ENCODE measurements at places on chromosomes 16 and 17.

DNA sequence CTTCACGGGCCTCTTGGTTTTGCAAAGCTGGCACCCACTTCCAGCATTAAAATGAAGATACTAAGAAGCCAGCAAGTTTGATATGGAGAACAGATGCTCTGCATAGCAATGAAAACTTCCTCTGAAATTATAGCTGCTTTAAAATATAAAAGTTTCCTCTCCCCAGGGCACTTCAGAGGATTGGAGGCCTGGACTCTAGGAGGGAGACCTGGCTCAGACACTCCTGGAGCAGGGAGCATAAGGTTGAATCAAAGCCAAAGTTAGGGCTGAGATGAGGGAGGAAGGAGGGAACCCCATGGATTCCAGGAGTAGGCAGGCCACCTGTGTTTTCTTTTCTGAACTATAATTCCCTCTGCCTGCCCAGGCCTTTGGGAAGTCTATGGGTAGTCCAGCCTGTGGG is 176.0 kb upstream of the RPL38 start:
- DNase-seq = no peak

DNA sequence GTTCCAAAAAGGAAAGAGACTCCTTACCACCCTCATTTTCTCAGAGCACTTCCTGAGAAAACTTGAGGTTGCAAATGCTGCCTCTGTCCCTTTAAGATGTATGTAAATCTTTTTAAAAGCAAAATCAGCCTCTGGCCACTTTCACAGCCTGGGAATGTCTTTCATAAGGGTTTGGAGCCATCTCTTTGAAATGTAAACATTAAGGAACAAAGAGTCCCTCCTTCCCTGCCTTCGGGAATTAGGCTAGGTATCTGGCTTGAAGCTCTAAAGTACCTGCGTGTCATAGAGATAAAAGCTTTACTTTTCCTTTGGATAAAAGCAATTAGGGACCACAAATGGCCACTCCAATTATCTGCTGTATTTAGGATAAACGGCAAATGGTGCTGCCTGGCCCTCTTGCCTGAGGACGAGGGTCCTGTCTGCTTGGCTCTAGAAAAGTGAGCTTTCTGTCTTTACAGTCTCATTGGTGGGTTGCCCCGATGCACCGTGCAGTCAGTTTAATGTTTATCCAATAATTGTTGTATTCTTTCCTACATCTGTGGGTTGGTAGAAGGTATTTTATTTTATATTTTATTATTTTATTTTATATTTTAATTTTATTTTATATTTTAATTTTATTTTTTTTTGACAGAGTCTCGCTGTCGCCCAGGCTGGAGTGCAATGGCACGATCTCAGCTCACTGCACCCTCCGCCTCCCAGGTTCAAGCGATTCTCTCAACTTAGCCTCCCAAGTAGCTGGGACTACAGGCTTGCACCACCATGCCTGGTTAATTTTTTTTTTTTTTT is 23.9 kb downstream of the NLRC3 start:
- DNase-seq = no peak

DNA sequence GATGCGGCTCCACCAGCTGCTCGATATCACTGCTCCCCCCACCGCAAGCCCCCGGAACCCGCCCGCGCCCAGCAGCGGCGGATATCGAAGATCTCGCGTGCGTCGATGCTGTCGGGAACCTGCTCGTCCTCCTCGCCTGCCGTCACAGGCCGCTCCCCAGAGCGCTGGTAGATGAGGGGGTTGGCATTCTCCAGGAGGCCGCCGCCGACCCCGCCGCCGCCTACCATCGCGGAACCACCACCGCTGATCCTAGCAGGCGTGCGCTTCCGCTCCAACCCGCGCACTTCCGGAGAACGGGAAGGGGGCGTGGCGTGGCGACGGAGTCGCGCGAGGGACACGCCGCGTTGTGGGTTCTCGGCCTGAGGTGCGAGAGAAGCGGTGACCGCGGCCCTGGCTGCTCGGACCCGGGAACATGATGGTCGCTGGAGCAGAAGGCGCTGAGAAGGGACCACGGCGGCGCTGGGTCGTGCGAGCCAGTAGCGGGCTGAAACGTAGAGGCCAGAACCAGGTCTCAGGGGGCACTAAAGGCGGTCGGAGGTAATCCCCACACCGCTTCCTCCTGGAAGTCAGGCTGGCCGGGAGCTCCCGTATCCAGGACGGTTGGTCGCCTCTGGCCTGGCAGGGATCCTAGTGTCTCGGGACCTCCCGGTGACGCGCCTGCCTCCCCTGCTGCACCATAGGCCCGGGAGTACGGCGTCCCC is at the start of gene CIAO2B:
CIAO2B (minus strand) TSS at position 265 of the 701 bp plus-strand sequence; CDS start at position 227, 38 bp downstream.
- peak; percentile 93 for DNase-seq

DNA sequence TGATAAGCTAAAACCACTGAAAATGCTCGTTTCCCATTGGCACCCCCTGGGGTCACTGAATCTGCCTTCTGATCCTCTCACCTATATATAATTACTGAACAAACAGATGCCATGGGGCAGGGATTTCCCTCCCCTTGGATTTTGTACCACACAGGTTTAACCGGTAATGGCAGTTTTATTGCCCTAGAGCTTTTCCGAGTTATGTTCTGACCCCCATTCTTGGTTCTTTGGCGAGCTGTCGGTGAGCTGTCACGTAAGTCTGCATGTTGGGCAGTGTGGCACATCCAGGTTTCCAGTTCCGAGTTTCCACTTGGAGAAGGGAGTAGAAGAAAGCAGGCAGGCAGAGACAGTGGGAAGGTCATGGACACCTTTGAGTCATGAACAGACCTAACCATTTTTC is 7.1 kb downstream of the TMEM97 start:
- no peak for DNase-seq

DNA sequence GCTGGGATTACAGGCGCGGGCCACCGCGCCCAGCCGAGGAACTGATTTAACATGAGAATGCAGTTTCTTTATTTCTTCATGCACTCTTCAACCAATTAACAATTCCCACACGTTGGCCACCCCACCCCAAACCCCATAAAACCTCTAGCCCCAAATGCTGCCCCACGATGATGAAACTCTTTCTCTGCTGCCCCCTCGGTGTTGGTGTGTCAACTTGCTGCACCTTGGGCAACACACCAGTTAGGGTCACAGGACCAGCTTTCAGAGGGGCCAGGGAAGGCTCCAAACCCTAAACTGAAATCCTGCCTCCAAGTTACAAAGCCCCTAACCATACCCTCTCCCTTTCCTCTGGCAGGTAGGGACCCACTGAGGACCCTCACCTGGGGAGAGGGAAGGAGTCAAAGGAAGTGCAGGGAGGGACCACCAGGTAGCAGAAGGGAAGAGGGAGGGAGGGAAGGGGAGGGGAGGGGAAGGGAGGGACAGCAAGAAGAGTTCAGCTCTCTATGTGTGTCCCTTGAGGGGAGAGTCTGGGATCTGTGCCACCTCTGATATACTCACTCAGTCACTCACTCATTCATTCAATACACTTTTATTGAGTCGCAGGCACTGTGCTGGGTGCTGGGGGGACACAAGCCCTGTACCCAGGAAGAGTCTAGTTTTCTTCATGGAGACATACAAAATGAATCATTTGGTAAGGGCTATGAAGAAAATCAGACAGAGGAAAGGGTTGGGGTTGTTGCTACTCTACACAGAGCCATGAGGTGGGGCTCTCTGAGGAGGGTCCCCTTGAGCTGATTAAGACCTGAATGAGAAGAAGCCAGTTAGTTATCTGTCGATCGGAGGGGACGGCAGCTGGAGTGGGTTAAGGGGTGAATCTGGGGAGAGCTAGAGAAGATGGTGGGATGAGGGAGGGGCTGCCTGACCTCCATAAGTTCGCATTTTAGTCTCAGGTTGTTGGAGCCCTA is 3.9 kb downstream of the PLXDC1 start:
- DNase-seq = no peak

- no peak for DNase-seq
Observed at GRCh38 chr16:85436636-85437165, 176.4 kb upstream of the GSE1 start.

- DNase-seq = no peak
Observed at GRCh38 chr17:50529849-50530248, 2.7 kb upstream of the EPN3 start.

DNA sequence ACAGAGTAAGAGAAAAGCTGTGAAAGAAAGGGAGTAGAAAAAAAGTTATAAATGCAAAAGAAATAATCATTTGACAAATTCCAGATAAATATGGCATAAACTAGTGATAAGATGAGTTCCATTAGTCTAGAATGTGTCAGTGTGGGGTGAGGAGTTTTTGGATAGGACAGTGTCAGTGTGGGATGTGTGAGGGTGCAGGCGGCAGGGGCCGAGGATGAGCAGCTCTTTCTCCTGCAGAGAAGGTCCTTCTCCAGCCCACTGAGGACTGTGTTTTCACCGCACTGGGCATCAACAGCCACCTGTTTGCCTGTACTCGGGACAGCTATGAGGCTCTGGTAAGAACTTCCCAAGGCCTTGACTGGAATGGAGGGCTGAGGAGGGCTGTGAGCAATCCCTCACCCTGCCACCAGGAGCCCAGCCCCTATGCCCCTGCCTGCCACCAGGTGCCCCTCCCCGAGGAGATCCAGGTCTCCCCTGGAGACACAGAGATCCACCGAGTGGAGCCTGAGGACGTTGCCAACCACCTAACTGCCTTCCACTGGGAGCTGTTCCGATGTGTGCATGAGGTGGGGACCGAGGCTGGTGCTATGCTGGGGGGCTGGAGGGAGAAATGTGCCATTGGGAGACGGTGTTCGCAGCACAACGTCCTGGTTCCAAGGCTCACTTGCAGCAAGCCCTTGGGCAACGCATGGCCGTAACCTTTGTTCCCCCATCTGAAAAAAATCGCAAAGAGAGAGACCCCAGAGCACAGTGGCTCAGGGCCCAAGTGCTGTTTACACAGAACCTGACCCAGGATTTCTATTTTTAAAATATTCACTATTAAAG is 13.1 kb downstream of the RAPGEFL1 start:
- no peak for DNase-seq

GRCh38 chr17:37060094-37060493 is 111.3 kb downstream of the AATF start:
- no peak for DNase-seq

DNA sequence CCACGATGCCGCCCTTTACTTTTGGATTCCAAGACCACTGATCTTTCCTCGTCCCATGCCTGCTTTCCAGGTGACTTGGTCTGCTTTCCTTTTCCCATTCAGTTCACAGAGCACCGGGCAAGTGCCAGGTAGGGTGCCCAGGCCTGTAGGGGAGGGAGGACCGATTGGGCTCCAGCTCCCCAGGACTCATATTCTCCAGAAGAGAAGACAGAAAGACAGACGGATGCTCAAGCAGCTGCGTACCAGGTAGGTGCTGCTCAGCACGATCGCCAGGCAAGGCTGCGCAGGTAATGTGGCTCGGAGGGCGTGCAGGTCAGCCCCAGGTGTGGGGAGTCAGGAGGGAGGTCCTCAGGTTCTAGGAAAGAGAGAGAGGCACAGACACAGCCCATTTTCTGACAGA is 67.5 kb upstream of the ZNF423 start:
- no peak for DNase-seq

GRCh38 chr16:85195900-85196772 is 83.9 kb upstream of the CIBAR2 start:
- DNase-seq = no peak

DNA sequence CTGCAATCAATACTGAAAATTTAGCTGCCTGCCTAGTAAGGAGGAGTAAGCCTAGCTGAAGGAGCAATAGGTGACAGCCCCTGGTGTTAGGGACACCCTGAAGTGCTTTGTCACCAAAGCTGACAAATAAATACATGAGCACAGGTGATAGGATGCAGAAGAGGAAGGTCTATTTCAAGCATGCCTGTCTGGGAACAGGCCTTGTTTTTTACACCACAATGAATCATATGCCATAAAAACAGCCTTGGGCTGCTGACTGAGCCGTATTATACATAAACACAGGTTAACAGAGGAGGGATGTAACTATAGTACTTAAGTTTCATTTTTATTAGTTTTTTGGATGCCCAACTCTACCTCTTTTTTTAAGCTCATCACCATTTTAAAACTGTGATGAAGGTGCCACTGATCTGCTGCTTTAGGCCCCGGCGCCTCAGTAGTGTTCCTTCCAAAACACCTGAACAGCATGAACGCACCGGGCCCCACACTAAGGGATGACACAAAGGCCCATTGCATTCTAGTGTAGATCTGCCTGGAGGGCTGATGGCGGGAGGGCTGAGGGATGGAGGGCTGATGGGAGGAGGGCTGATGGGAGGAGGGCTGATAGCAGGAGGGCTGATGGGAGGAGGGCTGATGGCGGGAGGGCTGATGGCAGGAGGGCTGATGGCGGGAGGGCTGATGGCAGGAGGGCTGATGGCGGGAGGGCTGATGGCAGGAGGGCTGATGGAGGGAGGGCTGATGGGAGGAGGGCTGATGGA is 150.3 kb downstream of the AATF start:
- DNase-seq = no peak

DNA sequence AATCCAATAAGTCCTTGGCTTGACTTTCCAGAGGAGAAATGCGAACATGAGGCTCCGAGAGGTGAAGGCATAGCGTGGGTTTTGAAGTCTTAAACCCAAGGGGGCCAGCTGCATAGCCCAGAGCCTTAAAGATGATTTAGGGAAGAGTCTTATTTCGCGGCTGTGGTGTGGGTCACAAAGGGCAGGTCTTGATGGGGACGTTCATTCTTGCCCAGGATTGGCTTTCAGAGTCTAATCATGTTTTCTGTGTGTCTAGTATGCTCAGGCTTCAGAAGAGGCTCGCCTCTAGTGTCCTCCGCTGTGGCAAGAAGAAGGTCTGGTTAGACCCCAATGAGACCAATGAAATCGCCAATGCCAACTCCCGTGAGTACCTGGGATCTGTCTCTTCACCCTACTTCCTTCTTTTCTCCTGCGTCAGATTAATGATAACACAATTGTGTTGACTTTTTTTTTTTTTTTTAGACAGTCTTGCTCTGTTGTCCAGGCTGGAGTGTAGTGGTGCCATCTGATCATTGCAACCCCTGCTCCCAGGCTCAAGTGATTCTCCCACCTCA is 951 bp downstream of the RPL19 start:
- DNase-seq = no peak

DNA sequence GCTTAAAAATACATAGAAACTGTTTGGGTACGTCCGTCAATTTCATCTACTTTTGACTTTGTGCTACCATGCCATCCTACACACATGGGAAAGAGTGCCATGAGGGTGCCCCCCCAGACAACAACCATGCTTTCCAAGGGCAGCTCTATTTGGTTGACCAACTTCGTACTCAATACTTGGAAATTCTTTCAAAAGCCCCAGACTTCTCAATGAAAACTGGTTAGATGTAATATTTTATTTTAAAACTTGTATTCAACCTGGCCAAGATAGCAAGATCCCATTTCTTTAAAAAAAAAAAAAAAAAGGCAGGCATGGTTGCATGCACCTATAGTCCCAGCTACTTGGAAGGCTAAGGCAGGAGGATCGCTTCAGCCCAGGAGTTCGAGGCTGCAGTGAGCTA is 98.4 kb downstream of the PARN start:
- no peak for DNase-seq

DNA sequence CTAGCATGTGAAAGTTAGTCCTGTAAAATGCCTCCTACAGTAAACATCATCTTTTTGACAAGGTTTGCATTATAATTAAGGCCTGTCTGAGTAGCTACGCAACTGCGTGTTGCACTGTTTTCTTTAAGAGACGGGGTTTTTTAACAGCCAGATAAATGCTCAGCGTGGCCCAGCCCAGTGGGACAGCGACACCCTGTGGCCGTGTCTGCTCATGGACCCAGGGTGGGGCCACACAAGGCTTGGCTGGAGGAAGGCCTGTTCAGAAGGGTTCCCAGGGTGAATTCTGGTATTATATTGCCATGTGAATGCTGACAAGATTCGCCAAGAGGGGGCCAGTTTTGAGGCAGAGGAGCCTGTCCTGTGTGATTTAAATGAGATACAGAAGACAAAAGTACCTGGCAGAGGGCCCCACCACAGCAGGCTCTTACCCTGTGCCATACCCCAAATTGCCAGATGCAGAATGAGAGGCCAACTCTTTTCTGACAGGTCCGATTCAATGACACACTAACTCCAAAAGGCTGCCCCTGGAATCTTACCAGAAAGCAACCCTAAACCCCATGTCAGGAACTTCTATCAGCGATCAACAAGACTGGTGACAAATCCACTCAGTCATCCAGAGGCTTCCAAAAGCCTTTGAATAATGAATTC is 65.9 kb upstream of the IRX6 start:
- DNase-seq = peak; percentile 36

Data from activated CD4-positive, CD25-positive, alpha-beta regulatory T cell treated with anti-CD3 and anti-CD28 coated beads, Interleukin-2, amount 50 U/mL, for 72 hours (primary cell).